Activated T-helper 2 cell treated with anti-CD3 and anti-CD28 coated beads, Interferon-gamma antibody, Interleukin-2, Interleukin-4, amounts not matched to agents 10 μg/mL and 5 μg/mL and 100 μg/mL, durations not matched to agents 14 hours and 24 hours and 36 hours (primary cell): ENCODE measurements at places on chromosomes 6 and 20.

GRCh38 chr6:6960571-6961251, 147.1 kb upstream of the RREB1 start:
- DNase-seq: no peak

GRCh38 chr20:17841751-17842215, 126.8 kb downstream of the SNX5 start:
- no peak for DNase-seq

GRCh38 chr6:160931378-160932310, 59.9 kb upstream of the MAP3K4 start:
- DNase-seq: no peak

- DNase-seq: no peak
Measured at GRCh38 chr20:1946442-1946761, 47.5 kb downstream of the PDYN start.

DNA sequence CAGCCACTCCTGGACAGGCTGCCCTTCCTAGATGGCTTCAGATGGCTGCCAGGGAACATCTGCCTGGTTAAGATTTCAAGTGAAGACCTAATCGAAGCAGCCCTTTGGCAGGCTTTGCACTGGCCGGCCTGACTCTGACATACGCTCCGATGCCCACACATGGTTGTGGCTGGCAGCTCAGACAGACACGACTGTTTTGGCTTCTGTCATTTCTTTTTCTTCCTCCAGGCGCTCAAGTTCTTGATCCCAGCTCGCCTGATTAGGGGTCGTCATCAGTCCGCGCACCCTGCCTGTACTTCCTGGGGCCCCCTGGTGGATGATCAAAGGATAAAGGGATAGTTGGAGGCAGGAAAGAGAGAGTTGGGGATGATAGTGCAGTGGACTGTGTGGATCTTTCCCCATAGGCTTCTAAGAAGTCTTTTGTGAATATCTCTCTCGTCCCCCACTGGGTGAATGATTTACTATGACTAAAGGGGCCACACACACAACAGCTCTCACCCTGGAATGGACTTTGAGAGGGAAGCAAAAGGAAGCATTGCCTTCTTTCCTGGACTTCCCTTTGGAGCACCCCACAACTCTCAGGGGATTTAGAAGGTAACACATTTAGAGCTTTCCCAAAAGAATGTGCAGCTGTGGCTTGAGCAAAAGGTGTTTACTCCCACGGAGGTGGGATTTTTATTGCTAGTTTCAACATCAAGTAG, 21.4 kb upstream of the TRAM2 start:
- no peak for DNase-seq
